ENCODE measurements at places on chromosomes 1 and 21.

DNA sequence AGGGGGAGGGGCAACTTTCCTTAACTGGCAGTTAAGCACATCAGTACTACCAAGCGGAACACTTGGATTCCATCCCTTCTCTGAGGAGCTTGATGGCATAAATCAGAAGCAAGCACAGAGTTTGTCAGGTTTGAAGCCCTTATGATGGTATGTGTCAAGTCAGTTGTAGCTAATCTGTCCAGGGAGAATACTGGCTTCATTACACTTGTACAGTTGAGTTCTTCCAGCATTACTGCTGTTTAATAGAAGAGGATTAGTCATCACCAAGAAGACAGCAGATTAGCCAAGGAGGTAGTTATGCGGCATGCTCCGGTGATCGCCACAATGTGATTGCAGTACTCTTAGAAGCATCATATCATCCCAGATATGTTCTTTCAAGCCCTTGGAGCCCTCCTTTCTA lies 2.1 kb upstream of the TDRD5 start:
- DNase-seq: no peak

DNA sequence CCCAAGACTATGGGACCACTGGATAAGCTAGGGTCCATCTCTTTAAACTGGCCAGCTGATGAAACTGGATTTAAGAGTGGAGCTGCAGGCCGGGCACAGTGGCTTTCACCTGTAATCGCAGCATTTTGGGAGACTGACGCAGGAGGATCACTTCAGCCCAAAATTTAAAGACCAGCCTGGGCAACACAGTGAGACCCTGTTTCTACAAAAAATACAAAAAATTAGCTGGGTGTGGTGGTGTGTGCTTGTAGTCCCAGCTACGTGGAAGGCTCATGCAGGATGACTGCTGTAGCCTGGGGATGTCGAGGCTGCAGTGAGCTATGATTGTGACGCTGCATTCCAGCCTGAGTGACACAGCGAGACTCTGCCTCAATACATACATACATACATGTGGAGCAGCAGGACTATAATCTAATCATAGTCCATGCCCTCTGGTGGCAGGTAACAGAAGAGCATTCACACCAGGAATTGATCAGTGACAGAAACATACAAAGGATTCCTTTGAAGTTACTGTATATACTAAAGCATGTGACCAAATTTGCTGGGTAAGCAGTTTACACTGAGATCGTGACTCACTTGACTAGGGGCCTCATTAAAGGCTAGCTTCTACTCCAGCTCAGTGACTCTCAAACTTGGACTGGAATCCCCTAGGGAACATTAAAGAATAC lies 101.5 kb upstream of the SLFNL1 start:
- DNase-seq: no peak

GRCh38 chr1:10775763-10776162 lies 20.7 kb downstream of the CASZ1 start:
- no peak for DNase-seq

GRCh38 chr1:161287482-161288054 lies 22.2 kb downstream of the MPZ start:
- DNase-seq: no peak

- DNase-seq: no peak
Measured at GRCh38 chr1:170530972-170531757, 801 bp upstream of the GORAB start.

DNA sequence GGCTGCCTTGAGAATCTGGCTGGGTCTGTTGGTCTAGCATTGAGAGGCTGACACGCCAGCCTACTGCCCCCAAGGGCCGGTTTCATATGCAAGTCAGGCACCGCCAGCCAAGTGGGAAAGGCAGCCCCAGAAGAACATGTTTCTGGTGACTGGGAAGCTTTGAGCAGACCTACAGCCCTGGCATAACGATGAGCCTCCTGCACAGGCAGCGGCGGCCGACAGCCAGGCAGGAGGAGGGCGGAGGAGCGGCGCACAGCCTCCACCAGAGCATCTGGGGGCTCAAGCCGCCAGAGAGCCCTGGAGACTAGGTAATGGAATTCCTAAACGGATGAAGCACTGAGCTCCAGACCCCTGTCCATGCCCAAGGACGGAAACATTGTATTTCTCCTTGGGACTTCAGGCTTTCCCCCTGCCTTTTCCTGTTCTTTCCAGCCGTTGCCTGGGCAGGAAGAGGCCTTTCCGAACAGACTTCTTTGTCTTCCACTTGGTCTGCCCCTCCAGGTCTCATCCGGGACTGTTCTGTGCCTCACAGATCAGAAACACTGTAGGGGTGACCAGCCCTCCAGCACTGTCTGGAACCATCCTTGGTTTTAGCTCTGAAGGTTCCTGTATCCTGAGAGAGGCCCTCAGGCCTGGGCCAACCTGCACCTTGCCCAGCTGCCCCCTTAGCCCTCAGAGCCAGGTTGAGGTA lies 59.5 kb downstream of the IRF2BP2 start:
- no peak for DNase-seq

All from stimulated activated CD8-positive, alpha-beta memory T cell treated with anti-CD3 and anti-CD28 coated beads, Interleukin-2, amount 100 ng/mL, for 1 hour (primary cell).